ENCODE measurements at places on chromosomes 16 and 17. TPM values are rescaled to one million over a fixed set of nuclear protein-coding genes. Genes with fewer than 3 reads are reported as not detected.

- no peak for DNase-seq
These were observed 75.2 kb downstream of the N4BP1 start for GRCh38 chr16:48534601-48535340.

GSG1L gene
- total RNA-seq: not detected

DNA sequence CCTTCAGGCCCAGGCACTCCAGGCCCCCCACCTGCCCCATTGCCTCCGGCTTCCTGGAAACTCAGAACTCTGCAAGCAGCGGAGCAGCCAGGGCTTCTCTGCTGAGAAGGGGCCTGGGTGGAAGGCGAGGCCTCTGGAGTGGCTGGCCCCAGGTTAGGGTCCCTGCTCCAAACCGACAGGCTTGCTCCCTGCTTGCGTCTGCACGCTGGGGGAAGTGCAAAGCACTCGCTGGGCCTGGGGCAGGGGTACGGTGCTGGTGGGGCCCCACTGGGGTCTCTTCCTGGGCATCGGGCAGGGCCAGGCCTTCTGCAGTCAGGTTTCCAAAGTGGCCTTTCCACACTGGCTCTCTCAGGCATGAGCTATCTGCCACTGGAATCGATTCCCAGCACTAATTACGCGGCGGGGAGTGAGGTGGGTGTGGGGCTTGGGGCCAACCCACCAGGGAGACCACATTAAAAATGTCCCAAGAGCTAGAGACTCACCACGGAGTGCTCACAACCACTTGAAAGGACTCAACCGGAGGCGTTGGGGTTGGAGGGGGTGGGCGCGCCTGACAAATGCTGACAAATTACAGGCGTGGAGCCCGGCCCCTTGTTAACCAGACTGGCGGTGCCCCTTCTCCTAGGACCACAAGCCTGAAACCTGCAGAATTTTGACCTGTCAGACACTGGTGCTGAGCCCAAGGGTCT is 17.9 kb downstream of the FAM83G start:
- DNase-seq: no peak

DNA sequence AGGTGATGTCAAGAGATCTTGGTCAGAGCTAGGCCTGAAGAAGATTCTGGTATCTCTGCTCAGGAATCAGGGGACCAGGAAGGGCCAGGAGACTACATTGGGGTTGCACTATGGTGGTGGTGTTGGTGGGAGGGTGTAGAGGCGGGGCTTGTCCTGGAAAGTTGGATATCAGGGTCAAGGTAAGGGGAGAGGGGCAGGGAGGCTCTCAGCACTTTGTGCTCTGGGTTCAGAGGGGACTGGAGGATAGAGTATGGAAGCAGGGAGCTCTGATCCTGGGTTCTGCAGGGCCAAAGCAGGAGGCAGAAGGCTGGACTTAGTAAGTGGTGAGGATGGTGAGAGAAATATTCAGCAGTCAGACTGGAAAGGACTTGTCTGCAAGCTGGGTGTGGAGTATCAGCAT is 3.0 kb downstream of the NOL3 start:
- no peak for DNase-seq

DNA sequence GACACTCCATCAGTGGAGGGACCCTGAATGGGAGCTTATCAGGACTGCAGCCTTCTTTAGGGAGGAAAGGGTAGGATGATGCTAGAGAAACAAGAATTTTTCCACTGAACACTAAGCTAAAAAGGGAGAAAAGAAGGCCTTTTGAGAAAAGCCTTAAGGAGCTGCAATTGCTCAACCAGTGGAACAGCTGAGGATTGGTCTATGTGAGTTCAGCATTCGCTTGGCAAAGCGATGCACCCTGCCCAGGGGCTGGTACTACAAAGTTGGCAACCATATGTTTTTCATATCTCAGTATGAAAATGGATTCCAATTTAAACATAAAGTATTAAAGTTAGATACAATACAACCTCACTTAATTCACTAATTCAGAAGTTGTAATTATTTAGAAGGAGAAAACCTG is 117.8 kb upstream of the FAM20A start:
- no peak for DNase-seq

DNA sequence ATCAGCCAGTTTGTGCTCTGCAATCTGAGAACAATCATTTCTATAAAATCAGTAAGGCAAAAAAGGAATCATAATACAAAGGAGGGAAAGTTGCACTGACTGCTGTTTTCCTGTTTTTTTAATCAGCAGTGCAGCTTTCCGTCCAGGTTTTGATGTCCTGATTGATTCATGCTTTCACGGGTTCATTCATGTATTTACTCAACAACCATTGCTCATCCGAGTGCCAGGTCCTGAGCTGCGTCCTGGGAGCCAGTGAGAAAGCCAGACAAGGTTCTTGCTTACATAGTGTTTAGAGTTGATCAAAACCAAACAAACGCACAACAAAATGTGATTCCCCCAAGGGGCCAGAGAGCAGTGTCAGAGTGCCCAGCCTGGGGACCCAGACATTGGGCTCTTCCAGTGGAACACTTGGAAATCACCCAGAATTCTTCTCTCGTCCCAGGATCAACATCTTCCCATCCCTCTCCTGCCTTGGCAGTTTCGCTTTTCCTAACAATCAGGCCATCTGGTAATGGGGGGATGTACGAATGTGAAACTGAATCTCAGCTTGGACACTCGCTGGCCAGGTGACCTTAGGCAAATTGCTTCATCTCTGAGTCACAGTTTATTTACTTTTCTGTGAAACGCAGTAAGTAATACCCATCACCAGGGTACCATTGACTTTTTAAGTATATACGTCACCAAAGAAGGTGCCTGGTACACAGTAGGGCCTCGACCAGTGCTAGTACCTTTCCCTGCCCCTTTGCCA is 13.3 kb upstream of the C1QL1 start:
- no peak for DNase-seq

DNA sequence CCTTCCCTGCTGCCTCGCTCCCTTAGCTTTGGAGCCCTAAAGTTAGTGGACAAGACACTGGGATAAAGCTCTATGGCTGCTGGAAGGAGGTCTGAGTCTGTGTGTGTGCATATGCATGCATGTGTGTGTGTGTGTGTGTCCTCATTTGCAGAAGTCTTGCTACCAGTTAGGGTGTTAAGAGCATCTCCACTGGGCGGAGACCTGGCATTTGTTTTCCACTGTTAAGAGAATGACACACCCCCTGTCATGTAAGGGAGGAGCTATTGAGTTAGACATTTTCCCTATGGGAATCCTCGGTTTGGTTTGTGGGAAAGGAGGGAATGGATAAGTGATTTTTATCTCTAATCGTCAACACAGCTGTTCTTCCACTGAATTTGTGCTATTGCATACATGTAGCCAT is 24.8 kb upstream of the ARHGAP23 start:
- DNase-seq: no peak

GRCh38 chr16:82504836-82505235 is 121.9 kb upstream of the CDH13 start:
- no peak for DNase-seq

DNA sequence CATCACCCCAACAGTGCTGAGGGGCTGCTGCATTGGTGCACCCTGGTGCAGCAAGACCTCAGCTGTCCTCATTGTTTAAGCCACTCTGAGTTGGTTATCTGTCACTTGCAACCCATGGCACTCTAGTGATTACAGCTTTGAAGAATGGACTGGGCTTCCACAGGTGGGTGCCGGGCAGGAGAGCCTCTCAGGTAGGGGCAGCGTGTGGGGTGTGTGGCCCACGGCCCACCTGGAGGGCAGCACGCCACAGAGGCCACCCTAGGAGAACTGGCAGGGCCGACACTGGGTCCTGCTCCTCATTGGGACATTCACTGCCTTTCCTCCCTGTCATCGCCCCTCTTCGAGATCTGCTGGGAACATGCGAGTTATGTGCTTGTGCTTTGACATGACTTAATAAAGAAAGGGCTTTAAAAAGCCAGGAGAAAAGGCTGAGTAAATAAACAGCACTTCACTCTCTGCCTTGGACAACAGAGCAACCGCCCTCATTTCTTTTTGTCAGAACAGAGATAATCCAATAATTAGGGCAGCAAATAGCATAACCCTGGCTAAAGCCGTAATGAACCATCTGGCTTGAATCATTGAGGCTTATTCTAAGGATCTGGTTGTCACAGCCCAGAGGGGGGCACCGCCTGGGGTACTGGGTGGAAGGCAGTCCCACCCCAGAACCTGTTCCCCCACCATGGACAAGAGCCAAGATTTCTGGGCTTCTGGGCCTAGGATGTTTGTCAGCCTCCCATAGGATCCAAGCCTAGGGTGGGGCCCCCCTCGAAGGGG is 3.0 kb downstream of the DOC2B start:
- DNase-seq: peak; percentile 58

- no peak for DNase-seq
These were observed 29.9 kb upstream of the PAFAH1B1 start for GRCh38 chr17:2563543-2563942.

RILP gene
- total RNA-seq: 9.5 TPM

GRCh38 chr17:66466106-66466820 is 163.8 kb downstream of the PRKCA start:
- no peak for DNase-seq

Measured in G401 (cell line).